ENCODE measurements at places on chromosomes 6 and 20.

- no peak for DNase-seq
Measured at GRCh38 chr6:87561017-87561416, 28.8 kb downstream of the RARS2 start.

DNA sequence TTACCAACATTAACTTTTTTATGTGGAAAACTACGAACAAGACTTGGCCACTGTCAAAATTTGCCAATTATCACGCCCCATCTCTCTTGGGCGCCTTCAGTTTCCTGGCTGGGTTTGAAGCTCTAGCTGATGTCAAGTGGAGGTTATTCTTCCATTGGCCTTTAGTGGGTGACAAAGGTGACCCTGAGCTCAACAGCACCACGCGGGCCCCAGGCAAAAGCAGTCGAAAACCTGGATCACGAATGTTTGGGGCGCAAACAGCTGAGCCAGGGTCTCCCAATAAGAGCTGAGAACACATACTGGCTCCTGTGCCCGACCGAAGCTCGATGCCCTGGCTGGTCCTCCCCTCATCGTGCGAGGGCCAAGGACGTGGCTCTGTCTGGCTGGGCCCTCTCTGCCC is 26.8 kb downstream of the SLC17A9 start:
- DNase-seq: no peak

- DNase-seq: no peak
Measured at GRCh38 chr20:63873477-63873971, 8.5 kb downstream of the TPD52L2 start.

DNA sequence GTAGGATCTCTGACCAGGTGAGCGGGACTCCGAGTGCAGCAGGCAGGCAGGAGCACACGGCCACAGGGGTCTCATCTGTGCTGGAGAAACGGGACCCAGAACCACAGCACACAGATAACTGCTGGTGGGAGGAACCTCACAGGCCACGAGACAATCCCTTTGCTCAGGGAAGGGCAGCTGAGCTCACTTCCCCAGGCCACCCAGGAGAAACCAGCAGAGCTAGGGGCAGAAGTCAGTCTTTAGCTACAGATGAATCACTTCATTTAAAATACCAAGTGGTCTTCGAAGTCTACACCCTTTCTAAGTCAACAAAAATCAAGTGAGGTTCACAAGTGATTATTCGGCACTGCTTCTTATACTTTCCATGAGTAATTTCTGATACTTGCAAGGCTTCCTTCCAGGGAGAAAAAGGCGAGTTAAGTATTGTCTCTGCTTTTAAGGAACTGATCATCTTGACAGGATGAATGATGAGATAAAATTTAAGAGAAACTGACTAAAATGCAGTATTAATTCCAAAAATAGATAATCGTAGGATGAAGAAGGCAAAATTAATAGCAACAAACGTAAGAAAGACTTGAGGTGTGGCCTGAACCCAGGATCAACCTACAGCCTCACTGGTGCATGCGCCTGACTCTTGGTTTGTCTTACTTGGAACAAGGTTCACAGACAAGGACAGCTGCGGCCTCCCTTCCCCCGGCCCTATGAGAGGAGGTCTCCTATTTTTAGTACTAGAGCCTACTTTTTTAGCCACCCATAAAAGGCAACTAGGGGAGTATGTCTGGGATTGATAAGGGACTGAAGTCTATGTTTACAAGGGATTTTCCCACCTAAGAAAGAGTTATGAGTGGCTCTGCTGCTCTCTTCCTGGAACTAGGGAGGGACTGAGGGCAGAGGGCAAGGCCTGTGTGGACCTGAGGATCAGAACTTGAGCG is 233.6 kb downstream of the TTLL2 start:
- no peak for DNase-seq

DNA sequence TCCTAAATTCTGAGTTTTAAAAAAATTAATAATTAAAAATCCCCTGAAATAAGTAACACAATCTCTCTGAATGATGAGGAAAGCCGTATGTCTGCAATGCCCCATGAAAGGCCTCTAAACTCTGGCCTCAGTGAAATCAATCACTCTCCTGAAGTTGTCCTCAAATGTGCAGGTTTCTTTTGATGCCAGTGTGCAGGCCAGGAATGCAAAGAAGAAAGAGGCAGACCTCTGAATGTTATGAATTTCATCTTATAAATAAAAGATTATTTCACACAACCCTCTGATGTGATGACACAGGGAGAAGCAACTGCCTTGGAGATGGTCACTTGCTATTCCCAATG is 121.8 kb downstream of the TBXT start:
- no peak for DNase-seq

DNA sequence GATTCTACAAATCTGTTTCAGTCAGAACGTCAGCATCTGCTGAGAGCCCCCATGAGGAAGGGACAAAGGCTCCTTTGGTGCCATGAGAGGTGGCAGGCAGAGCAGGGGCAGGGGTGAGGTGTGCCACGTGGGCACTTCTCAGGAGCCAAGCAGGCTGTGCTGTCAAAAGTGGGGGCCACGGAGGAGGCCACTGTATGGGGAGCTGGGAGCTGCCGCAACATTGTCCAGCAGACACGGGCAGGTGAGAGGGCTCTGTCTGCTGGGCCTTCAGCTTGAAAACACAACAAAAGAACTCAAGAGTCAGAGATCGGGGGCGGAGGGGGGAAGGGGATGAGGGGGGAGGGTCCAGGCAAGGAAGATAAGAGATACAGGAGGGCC is 21.6 kb upstream of the FOXP4 start:
- no peak for DNase-seq

GRCh38 chr20:34415079-34415478 is 52.0 kb downstream of the ITCH start:
- DNase-seq: no peak

GRCh38 chr6:65182681-65183080 is 524.3 kb downstream of the EYS start:
- DNase-seq: no peak

- no peak for DNase-seq
Measured at GRCh38 chr6:27562027-27562410, 89.1 kb upstream of the ZNF184 start.

DNA sequence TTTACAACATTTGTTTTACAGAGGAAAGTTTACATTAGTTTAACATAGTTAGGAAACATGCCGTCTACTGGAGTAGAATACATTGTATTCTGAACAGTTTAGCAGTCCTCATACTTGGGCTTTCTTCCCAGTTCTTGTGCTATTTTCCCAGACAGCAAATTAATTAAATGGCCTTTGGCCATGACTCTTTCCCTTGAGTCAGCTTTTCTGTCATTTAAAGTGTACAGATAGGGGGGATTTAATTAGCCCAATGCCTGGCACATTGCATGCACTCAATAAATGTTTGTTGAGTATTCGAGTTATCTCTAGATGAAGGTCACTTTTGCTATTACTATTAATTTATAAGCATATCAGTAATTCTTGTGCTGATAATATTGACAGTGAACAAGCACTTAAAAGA is 1.6 kb downstream of the TMEM244 start:
- no peak for DNase-seq

DNA sequence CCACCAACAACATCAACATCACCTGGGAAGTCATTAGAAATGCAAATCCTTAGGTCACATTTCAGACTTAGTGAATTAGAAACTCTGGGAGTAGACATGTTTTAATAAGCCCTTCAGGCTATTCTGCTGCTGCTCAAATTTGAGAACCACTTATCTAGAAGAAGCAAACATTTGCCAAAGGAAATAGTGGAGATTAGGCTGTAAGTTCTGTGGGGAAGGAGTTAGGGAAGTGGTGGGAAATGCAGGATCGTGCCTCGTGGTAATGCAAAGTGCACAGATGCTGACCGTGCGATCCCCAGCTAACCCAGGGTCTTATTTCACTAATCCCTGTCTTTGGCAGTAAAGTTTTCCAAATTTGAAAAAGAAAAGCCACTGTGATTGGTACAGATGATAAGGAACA is 328.5 kb downstream of the EPM2A start:
- DNase-seq: no peak

DNA sequence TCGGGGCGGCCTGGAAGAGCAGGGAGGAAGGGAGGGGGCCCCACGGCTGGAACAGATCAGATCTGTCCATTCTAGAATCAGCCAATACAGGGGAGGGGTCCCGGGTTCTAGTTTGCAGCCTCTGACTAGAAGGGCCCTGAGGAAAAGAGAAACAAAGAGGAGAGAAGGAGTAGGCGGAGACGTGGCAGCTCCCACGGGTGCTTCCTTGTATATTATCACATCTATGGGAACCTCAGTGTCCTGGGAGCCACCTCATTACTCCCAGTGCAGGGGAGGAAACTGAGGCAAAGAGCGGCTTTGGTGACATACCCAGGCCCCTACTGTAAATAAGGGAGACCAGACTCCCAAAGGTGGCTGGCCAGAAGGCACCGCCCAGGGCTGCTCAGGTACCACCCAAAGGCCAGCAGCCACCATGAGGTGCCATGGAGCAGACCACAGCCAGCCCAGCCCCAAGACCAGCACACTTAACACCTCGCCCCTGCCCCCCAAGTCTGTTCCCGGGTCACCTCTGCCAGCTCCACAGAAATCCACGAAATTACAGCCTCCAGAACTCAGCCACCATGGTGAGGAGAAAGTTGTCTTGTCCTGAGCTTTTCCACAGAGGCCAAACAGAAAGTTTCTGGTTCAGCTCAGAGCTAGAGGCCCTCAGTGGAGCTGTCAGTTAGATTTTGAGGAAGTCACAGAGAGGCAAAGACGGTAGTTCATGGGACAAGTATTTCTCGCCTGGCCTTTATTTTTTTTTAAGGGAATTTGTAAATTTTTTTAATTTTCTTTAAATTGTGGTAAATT is 2.1 kb downstream of the ZC3H12D start:
- no peak for DNase-seq

DNA sequence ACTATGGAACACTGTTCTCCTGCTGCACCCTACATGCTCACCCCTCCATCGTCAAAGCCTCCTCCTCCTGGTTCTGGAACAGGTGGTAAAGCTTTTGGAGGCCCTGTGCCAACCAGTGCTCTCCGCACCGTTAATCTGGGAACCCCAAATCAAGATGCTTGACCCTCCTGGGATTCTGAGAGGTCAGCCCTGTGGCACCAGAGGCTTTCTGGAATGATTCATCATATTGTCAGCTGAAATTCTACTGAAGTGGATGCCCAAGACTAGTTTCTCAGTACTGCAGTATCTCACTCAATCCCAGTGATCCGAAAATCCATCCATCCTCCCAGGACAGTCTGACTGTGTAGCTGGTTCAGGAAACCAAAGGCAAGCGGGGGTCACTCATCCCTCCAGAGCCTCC is 92.7 kb downstream of the TRERF1 start:
- DNase-seq: no peak

- no peak for DNase-seq
Measured at GRCh38 chr6:81169166-81169565, 583.3 kb downstream of the TENT5A start.

- DNase-seq: no peak
Measured at GRCh38 chr6:35751594-35751993, 14.8 kb downstream of the ARMC12 start.

- no peak for DNase-seq
Measured at GRCh38 chr6:34416877-34417371, 8.9 kb downstream of the RPS10 start.

DNA sequence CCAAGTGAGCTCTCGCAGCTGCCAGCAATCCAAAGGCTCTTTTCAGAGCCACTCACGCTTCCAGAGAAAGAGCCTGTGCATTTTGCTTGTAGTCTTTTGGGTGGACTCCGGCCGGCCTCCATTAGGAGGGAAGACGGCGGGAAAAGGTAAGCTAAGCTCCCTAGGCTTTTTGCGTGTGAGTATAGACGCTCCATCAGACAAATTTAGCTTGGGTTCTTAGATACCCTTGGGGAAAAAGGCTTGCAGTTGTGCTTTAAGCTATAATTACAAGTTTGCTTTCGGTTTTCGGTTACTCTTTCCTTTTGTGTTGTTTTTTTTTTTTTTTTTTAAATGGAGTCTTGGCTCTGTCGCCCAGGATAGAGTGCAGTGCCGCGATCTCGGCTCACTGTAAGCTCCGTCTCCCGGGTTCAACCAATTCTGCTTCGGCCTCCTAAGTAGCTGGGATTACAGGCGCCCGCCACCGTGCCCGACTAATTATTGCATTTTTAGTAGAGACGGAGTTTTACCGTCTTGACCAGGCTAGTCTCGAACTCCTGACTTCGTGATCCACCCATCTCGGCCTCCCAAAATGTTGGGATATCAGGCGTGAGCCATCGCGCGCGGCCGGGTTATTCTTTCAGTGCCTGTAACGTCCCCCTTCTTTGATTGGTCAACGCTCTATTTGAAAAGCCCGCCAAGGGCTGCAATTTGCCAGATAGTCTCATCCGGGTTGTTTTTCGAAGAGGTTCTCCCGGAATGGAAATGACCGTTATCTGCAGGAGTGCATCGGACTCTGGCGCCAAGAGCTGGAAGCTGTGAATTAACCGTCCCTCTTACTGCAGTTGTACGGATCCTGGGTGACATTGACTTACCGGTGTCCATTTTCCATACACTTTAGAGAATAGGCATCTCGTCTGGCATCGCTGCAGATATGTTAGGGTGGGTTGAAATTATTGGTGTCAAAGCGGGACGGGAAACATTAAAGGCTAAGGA is 18.1 kb downstream of the OR2B2 start:
- peak; percentile 91 for DNase-seq

DNA sequence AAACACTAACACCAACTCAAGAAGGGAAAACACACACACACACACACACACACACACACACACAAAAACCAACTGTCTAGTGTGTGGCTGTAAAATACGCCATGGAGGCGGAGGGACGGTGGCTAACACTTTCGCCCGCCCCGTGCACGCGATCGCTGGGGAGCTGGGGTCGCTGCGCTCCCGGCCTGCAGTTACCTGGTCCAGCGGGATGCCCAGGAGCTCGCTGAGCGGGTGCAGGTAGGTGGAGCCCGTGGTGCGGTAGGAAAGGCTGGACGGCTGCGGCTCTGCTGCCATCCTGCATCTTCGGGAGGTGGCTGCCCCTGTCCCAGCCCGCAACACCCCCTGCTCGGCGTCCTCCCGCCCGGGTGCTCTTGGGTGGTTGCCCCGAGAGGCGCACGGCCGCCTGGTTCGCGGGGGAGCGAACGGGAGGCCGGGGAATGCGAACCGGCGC is 303 bp downstream of the MBOAT1 start:
- no peak for DNase-seq

DNA sequence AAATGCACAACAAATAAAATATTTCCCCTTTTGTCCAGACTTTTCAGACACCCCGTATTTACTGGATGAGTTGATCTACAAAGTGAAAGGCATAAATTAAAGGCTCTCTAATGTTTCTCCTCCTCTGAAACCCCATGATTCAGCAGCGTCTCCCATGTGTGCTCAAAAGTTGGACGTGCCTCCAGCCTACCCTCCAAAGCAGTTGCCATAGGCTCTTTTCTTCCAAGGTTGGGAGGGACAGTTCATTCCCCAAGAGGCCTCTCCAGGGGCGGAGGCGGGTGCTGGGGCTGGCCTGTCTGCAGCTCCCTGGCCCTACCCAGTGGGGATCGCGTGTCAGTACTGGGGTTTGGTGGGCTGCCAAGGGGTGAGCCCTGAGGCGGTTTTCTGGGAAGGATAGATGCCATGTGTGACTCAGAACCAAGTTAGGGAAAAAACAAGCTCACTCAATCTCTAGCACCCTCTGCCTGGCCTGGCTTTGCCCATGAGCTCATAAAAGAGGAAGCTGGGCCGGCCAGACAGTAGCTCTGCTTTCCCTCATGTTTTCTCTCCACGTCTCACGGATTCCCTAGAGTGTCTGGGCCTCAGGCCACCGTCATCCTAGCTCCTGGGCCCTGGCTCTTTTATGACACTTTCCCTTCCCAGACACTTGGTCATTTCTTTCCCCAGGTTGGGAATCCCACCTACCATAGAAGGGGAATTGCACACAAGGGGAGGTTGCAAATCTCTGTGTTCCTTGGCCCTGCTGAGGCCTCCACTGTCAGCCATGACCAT is 8.0 kb upstream of the IER3 start:
- DNase-seq: no peak
